ENCODE measurements at places on chromosomes 7 and 10.
A peak's percentile ranks its signal among the peaks of the same experiment; 100 is the strongest.

DNA sequence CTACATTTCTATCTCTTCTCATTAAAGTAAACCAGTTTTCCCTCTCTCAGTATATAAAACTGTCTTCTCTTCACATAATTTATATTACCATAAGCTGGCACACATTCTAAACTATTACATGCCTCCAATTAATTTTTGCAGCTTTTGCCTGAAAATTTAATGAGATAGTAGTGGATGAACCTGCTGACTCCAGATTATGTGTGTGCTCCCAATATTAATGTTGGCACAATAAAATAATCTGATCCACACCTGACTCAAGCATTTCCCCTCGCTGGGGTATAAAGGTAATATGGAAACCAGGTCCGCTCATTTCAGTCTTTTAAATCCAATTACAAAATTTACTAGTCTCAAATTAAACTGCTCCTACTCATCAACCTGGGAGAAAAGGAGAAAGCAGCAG is 63.4 kb downstream of the CTBP2 start:
- DNase-seq = no peak

DNA sequence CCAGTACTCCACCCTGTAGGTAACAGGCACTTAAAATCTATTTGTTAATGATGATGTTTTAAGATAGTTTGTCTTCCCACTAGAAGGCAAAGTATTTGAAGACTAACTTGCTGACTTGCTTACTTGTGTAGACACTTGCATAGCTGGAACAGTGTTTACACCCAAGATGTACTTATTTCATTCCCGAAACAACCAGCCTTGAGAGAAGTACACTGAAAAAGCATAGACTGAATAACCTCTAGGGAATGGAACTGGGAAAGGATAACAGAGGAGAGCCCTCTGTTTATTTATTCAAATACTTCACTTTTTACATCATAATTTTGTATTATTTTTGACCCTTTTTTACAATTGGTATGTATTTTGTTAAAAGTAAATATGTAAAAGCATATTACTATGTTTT is 33.1 kb upstream of the TMEM26 start:
- no peak for DNase-seq

DNA sequence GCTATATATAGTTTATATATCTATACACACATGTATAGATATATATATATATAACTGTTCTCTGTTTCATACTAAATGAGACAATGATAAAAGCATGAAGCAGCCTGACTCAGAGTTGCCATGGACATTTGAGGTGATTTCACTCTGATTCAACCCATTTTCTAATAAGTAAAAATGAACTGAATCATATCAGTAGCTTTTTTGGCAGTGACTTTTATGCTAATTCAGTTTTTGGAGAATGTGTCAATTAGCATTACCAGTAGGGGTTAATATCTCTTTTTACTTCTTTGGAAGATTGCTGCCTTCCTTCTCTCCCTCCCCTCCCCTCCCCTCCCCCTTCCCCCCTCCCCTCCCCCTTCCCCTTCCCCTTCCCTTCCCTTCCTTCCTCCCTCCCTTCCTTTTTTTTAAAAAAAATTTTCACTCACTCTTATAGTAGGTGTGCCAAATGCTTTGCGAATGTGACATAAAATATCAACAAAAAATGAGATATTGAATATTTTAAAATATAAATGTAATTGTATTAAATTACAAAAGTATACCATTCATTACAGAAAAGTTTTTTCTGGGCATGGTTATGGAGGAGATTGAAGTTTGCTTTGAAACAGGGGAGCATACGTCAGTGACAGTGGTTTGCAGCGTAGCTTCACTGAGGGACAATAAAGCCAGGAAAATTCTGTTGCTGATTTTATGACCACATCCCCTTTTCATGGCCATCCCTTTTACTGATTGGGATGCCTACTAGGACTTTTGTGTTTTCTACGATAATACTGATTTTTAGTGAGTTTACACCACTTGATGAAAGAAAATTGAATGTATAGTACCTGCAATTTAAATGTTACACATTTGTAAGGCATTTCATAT is 64.0 kb upstream of the KLF6 start:
- no peak for DNase-seq

GRCh38 chr10:79310200-79310865 is 36.9 kb upstream of the PPIF start:
- DNase-seq = no peak

GRCh38 chr10:35885076-35885475 is 243.0 kb upstream of the FZD8 start:
- DNase-seq = no peak

- DNase-seq = no peak
These were observed 82.0 kb downstream of the FGFR2 start for GRCh38 chr10:121516093-121516865.

DNA sequence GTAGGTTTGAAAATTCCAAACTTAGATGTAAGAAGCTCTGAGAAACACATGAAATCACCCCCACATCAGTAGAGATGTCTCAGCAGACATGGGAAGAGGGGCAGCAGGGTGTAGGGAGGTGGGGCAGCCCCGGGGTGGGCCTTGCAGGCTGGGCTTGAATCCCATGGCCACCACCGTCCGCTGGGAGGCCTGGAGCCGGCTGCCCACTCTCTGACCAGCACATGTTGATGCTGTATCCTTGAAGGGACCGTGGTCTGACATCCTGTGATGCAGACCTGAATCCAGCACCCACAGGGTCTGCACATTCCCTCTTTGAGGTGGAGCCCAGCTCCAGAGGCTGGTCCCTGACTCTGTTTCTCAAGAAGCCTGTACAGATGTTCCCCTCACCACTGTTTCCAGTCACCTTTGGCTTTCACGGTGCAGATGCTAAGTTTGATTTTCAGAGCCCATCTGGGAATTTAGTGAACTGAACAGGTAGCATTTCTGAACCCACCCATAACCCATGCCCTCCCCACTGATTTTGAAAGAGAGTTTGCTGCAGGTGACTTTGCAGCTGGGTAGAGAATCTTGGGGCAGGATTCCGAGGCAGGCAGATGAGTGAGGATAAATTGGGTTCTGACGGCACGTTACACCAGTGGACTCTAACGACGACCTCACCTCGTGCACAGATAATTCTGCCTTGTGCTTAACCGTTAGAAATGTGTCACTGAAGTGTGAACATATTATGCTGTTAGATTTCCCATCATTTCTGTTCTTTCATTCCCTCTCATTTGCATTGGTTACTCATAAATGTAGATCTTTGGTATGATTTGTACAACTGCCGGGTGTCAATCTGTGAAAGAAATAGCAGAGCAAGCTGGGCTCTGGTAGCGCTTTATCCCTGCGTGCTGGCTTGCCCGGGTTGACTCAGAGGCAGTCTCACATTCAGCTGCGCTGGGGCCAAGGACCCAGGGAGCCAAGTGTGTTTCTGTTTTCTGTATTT is 45.7 kb downstream of the IKZF1 start:
- DNase-seq = peak; percentile 87

DNA sequence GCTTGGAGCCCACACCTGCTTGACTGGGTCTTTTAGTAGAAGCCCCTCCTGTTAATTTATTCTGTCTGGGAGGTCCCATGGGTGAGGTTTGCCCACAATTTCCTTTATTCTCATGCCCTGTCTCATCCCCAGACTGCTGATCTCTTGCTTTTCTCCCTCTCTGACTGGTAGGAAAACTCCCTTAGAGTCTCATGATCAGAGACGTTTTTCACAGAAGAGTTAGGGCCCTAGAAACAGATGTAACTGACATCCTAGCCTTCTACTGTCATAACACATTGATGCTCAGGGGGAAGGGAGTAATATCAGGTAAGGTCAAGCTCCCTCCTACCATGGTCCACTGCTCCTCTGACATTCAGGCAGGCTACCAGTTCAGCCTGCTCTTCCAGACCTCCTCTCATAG is 43.7 kb upstream of the WASL start:
- DNase-seq = no peak

GRCh38 chr10:112126172-112126571 is 57.4 kb downstream of the GPAM start:
- DNase-seq = no peak

DNA sequence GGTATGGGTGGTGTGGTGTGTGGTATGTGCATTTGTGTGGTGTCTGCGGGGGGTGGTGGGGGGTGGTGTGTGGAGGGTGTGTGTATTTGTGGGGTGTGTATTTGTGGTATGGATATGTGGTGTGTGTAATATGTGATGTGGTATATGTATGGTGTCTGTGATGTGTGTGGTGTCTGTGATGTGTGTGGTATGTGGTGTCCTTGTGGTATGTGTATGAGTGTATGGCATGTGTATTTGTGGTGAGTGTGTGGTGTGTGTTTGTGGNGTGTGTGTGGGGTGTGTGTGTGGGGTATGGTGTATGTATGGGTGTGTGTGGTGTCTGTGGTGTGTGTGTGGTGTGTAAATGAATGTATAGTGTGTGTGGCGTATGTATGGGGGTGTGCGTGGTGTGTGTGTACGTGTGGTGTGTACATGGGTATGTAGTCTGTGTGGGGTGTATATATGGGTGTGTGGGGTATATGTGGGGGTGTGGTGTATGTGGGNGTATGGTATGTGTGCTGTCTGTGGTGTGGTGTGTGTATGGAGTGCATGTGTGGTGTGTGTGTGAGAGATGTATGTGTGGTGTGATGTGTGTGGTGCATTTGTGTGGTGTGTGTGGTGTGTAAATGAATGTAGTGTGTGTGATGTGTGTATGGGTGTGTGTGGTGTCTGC is 27.1 kb upstream of the CHST15 start:
- no peak for DNase-seq

GRCh38 chr7:31020652-31021051 is 31.5 kb upstream of the ADCYAP1R1 start:
- no peak for DNase-seq

DNA sequence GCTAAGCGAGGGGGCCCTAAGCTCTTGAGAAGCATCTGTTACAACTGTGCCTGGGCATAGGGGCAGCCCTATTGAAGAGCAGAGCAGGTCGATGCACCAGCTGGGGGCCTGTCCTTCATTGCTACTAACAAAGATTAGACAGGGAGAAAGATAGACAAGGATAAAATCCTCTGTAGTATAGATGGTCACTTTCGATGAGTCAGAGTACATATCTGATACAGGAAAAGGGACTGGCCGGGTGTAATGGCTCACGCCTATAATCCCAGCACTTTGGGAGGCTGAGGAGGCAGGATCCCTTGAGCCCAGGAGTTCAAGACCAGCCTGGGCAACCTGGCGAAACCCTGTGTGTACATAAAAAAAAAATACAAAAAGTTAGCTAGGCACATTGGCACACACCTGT is 13.6 kb downstream of the OPTN start:
- DNase-seq = no peak

DNA sequence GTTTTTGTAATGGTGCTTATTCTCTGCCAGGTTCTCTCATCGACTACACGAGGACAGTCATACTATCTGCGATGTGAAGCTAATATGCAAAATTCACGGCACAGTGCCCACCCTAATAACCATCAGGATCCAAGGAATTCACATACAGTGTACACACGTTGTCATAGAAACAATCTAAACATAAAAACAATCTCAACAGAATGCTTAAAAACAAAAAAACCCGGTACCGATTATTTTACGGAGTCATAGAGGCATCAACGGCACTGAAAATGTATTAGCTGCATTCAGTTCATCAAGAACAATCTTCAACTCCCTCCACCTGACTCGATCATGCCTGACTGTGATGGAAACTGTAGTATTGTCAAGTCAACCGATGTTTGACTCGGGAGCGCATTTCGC is 628 bp downstream of the MRPS33 start:
- no peak for DNase-seq

GRCh38 chr10:4217653-4218052 is 432.6 kb upstream of the KLF6 start:
- DNase-seq = no peak

- no peak for DNase-seq
These were observed 9.0 kb upstream of the SLC13A1 start for GRCh38 chr7:123208793-123209192.

- no peak for DNase-seq
These were observed 9.0 kb upstream of the HSPB1 start for GRCh38 chr7:76293407-76293901.

- no peak for DNase-seq
These were observed 140.5 kb downstream of the ARL4A start for GRCh38 chr7:12827920-12828319.

- DNase-seq = no peak
These were observed 155.2 kb upstream of the BMPER start for GRCh38 chr7:33750177-33750576.

DNA sequence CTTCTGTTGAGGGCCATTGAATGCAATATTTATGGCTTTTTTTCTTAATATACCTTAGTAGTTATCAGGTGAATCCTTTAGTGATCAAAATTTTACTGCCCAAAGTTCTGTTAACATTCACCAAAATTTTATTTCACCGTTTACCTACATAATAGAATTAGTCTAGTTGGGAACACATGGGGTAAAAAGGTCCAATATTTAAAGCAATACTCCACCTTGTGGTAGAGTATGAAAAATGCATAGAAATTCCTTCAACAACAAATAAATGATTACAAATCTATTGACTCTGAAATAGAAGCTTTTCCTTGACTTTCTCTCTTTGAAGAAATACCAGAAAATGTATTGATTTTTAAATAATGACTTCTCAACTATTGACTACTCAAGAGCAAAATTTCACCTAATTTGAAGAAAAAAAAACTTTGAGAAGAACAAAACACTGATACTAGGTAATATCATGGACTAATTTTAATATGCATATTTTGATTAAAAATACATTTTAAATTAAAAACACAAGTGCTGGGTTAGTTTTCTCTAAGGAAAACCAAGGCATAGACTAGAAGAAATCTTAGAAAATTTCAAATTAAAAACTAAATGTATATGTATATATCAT is 43.3 kb downstream of the POLR1F start:
- peak; percentile 13 for DNase-seq

GRCh38 chr7:139777133-139777891 is 486 bp downstream of the HIPK2 start:
- peak; percentile 43 for DNase-seq

GRCh38 chr10:388661-389045 is 253.4 kb downstream of the ZMYND11 start:
- DNase-seq = no peak

DNA sequence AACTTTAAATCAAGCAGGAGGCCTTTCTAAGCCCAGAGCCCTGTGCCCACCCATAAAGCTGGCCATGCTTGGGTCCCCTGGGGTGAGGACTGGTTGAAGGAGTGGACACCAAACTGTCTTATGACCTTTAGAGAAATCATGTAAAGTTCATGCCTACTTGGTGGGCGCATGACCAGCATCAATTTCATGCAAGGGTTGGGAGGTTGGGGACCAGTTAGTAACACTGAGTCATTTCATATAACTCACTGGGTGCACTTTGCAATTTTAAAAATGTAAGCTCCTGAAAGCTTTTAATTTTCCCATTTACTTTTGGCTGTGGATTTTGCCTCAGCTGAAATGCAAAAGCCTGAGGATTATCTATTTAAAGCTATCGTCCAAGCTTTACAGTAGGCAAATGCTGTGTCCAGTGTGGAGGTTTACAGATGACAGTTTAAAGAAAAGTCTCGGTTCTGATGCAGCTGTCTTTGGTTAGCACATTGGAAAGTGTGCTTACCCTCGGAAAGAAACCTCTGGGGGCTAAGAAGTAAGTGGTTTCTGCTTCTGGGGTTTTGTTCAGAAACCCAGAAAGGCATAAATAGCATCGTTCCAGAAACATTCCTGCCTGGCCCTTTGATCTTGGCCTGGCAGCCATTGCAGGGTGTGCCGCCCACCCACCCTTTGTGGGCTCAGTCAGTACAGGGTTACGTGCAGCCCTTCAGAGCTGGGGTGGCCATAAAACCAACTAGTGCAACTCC is 48.8 kb upstream of the CHST15 start:
- no peak for DNase-seq

- no peak for DNase-seq
These were observed 82.7 kb downstream of the SMURF1 start for GRCh38 chr7:99061001-99061776.
